ENCODE measurements at places on chromosomes 6 and 20. TPM values are rescaled to one million over a fixed set of nuclear protein-coding genes. Genes with fewer than 3 reads are reported as not detected.

DNA sequence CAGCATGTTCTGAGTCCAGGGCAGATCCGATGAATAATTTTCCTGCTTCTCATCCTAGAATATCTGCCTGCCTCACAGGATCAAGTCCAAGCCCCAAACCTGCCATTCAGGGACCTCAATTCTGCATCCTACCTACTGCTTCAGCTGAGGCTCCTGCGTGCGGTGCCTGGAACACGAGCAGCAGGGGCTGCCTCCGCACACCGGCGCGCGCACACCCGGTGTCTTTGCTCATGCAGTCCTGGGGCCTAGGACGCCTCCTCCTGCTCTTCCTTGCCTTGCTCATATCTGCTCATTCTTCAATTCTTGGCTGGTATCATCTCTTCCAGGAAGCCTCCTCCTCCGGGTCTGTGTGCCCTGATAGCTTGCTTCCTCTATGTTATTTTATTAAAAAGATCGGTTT lies 81.1 kb upstream of the AGPAT4 start:
- no peak for DNase-seq

DNA sequence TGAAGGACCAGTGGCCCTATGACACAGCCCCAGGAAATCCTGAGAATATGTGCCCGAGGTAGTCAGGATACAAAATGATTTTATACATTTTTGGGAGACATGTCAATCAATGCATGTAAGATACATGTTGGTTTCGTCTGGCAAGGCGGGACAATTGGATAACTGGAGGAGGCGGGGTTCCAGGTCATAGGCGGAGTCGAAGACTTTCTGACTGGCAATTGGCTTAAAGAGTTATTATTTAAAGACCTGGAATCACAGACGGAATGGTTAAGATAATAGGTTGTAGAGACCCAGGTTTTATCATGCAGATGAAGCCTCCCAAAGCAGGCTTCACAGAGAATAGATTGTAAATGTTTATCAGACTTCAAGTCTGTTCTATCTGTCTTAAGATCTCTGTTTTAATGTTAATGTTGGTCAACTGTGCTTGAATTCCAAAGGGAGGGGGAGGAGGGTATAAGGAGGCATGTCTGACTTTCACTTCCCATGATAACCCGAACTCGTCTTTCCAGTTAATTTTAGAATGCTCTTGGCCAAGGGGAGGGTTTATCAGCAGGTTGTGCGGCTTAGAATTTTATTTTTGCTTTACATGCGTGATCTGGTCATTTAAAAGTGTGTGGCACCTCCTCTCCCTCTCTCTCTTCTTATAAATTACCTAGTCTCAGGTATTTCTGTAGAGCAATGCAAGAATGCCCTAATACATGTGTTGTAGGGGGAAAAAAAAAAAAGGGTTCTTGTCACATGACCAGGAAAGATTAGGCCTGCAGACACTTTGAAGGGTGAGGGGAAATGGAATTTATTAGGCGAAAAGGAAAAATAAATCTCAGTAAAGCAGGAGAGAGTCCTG lies 230.7 kb downstream of the NFATC2 start:
- DNase-seq = no peak

- no peak for DNase-seq
These were observed 5.3 kb downstream of the ZBTB24 start for GRCh38 chr6:109477725-109478124.

DNA sequence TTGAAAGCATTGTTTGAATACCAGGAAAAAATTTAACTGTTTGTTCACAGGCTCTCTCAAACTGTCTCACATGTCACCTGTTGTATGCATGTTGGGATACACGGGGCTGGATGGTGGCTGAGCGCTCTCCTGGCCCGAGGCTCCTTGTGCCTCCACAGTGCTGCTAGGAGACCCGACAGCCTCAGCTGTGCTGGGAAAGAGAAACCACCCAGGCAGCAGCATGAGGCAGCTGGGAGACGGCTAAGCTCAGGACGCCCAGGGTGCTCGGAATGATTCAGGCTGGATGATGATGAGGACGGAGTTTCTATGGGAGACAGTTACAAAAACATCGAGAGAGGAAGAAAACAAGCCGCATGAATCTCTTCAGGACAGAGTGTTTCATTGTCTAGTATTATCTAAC lies 278.0 kb upstream of the CDH4 start:
- DNase-seq = no peak

DNA sequence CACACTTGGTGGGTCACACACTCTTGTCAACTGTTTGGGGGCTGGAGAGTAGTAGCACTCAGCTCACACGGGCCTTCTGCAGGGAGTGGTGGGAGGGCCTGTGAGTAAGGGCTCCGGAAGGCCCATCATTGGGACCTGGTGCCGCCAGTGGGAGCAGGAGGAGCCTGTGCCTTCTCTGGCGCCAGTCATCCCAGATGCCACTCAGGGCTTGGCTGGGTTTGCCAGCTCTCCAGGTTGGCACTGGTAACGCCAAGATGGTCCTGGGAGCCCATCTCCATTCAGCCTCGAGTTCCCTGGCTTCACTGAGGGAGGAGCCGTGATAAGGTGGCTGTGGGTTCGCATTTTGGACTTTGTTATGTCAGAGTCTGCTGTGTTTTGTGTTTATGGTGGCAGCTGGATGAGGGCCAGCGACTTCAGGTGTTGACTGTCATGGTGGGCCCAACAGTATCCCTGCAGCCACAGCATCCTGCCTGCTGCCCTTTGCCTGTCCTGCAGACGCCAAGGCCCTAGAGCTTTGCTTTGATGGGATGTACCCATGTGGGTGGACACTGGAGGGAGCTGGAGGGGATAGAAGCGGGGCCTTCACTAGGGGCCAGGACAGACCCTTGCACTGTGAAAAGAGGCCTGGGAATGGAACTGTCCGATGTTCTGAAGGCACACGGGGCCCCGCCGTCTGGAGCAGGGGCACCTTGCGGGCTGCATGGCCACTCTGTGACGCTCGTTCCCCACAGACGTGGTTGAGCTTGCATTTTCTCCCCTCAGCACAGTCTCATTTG lies 13.3 kb upstream of the DNAJC5 start:
- no peak for DNase-seq

- DNase-seq = no peak
These were observed 421.1 kb downstream of the CD109 start for GRCh38 chr6:74117113-74117512.

- DNase-seq = no peak
These were observed 25.3 kb upstream of the HACE1 start for GRCh38 chr6:104884867-104885517.

GRCh38 chr6:159513074-159513720 lies 179.8 kb downstream of the SOD2 start:
- DNase-seq = no peak

LPA gene
- not detected for polyA plus RNA-seq

PI3 gene
- not detected for polyA plus RNA-seq

DNA sequence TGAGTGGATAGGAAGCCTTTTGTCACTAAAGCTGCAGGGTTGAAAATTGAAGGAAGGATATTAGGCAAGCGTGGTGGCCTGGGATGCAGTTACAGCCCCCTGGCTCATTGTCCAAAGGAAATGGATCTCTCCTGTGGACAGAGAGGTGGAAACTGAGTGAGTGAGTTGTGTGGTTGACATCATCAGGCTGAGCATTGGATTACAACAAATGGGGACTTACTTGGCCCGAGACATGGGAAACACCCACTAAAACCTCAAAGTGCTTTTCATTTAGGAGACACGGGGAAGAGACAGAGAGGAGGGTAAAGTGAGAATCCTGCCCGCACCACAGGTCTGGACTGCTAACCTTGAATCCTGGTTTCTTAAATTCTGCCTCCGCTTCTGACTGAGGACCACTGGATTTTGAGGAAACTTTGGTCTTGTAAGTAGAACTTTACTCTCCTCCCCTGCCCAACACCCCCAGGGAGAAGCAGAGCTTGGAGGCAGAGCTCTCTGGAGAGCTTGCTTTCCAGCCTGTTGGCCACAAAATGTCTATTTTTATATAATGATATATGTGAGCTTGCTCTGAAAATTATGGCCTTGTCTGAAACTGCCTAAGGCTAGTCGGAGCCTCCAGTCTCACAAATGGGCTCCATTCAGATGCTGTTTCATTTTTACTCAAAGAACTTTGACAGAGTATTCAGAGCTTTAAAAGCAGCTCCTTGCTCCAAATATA lies at the start of gene PKIG:
TSS of gene PKIG (plus strand) at position 269 of the 715 bp plus-strand sequence. CDS start 31,978 bp downstream, outside the sequence.
- no peak for DNase-seq

ALDH5A1 gene
- polyA plus RNA-seq = 3.0 TPM

DNA sequence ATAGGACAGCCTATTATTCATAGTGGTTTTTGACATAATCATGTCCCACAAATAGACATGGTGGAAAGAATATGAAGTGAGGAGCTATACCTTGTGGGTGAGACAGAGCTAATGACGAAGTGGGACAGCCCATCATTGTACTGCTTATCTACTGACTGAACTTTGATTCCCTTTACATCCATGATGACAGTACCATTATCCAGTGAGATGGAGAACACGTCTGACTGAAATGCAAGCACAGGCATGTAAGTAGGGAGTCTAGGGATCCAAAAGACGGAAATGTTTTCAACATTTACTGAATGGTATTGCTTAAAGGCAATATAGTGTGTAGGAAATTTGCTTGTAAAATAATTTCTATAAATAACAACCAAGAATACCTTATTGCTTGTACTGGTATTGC lies 43.5 kb downstream of the FAM229B start:
- no peak for DNase-seq

DNA sequence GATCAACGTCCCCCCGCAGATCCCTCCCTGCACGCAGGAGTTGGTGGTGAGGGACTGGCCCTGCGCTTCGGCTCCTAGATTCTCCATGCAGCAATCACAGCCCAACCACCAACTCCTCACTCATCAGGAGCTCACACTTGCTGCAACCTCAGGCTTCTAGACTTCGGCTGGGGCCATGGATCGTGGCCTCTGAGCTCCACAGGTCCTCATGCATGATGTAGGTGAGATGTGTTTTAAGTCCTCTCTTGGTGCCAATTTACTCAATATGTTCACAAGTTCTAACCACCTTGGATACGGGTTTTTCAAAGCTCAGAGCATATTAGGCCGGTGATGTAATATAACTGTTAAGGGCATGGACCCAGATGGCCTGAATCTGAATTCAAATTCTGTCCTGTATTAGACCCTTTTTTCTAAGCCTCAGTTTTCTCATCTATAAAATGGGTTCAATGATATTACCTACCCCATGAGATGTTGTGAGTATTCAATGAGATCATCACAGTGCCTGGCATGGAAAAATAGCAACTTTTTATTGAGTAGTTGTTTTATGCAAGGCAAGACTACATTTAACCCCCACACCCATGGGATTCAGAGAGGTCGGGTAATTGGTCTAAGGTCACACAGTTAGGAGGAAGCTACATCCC lies 31.0 kb downstream of the SUN5 start:
- no peak for DNase-seq

DNA sequence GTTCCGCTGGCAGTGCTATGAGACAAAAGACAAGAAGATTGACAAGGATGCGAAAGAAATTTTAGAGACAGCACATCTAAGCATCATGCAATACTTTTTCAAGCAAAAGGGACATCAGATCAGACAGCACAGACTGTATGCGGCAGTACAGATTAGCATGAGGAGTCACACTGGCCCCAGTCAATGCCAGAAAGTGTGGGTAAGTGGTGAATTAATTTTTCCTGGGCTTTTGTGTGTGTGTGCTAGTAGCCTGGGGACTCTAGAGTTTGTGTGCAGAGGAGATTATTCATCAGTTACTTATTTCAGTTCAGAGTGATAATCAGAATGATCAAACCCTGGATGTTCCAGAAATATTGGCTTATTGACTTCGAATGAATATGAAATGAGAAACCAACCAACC lies 47.2 kb downstream of the LAMA4 start:
- DNase-seq = no peak

DNA sequence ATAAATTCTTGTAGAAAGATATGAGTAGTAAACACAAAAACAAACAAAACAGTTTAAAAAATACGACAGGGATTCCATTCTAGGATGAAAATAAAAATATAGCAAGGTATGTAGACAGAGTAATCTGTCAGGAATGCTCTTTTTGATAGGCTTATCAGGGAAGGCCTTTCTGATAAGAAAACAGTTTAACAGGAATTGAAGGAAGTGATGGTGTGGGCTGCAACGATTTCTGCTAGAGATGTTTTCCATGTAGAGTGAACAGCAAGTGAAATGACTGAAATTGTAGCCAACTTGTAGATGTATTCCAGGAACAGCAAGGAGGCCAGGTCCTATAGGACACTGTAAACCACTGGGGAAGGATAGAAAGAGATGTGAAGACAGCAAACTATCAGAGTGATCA lies 689.7 kb upstream of the GJE1 start:
- no peak for DNase-seq

DNA sequence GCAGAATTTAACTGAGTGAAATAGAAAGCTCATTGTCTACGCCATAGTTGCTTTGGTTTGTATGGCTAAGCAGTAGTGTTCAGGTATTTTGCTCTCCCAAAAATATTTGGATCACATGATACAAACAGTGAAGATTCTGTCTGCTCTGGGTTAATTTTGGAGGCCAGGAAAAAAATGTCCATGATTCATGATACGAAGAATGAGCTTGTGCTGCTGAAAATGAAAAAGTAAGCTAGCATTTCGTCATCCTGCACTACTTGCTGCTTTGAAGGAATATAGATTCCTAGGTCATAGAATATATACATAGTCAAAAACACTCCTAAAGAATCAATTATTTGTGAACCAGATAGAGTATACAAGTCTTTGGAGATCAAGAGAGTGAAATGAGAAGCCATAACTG lies 8.3 kb downstream of the WRNIP1 start:
- no peak for DNase-seq

- DNase-seq = no peak
These were observed 68.4 kb downstream of the HDGFL1 start for GRCh38 chr6:22637782-22638181.

EPHA7 gene
- polyA plus RNA-seq = under 0.01 TPM

PROKR2 gene
- polyA plus RNA-seq = 0.13 TPM

RHAG gene
- polyA plus RNA-seq = not detected

SLC25A27 gene
- polyA plus RNA-seq = 1.7 TPM

GRCh38 chr20:54432966-54433365 lies 42.4 kb upstream of the DOK5 start:
- DNase-seq = no peak
